ENCODE measurements at places on chromosomes 2 and 18.

- DNase-seq: peak; percentile 99
These were observed at the start of gene CCNT2 for GRCh38 chr2:134918526-134919340. TSS of gene CCNT2 (plus strand) at chr2:134918822. CDS start at chr2:134918855, 33 bp downstream.

- DNase-seq: no peak
These were observed 73.8 kb upstream of the CCDC85A start for GRCh38 chr2:56109994-56110393.

- no peak for DNase-seq
These were observed 7.1 kb downstream of the RTP5 start for GRCh38 chr2:241876528-241877196.

- no peak for DNase-seq
These were observed 49.8 kb downstream of the CAB39 start for GRCh38 chr2:230762317-230762896.

DNA sequence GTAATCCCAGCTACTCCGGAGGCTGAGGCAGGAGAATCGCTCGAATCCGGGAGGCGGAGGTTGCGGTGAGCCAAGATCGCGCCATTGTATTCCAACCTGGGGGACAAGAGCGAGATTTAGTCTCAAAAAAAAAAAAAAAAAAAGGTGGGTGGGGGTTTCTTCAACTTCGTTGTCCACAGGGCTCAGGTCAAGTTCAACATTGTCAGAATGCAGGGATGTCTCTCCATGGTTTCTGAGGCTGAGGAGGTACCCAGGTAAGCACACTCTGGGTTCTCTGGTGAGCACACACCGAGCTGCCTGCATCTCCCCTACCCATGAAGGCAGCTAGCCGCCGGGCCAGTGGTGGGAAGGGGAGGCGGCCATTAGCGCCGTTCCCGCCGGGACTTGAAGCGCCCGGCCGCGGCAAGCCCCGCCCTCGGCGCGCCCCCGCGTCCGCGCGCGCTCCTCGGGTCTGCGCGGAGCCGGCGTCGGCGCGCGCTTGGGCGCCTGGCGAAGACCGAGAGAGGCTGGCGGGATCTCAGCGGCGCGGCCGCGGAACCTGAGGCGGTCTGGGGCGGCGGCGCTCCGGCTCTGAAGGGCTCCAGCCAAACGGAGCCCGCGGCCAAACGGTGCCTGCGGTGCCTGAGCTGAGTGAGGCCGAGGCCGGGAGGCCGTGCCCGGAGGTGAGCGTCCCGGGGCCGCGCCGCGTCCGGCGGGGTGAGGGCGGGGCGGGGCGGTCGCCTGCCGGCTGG, at the start of gene UBXN2A:
UBXN2A (plus strand) TSS at position 477 of the 731 bp plus-strand sequence. CDS start 17,852 bp downstream, outside the sequence.
- DNase-seq: peak; percentile 68

DNA sequence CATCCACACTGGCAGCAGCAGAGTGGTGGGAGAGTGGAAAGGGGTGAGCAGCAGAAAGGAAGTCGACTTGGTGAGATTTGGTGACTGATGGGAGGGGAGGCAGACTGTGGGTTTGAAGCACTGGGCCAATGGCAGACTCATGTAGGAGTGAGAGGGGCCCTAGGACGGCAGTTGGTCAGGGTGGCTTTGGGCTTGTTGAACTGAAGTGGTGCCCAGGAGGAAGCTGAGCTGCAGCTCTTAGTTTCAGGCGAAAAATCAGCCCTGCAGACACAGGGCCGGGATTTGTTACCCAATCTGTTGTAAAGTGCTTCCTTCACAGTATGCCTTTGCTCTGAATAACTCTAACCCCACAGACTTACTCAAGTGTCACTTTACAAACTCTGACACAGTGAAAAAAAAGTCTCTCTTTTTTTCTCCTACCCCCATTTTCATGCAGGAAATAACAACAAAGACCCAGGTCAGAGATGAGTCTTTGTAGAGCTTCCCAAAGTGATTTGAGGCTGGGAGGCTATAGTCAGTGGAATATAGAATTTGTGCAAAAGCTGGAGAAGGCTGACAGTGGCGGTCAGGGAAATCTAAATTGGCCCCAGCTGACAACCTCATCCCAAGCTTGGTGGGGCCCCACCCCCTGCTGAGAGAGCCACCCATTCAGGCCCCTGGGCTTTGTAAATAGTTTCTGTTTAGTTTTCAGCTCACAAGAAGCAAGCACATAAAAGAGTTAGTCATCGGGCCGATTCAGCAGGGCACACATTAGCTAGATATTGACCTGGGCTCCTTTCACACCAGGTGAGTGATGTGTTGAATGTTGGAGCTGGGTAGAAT, 226.9 kb downstream of the VAPA start:
- no peak for DNase-seq

GRCh38 chr2:132656266-132656975, 13.6 kb downstream of the LYPD1 start:
- DNase-seq: no peak

DNA sequence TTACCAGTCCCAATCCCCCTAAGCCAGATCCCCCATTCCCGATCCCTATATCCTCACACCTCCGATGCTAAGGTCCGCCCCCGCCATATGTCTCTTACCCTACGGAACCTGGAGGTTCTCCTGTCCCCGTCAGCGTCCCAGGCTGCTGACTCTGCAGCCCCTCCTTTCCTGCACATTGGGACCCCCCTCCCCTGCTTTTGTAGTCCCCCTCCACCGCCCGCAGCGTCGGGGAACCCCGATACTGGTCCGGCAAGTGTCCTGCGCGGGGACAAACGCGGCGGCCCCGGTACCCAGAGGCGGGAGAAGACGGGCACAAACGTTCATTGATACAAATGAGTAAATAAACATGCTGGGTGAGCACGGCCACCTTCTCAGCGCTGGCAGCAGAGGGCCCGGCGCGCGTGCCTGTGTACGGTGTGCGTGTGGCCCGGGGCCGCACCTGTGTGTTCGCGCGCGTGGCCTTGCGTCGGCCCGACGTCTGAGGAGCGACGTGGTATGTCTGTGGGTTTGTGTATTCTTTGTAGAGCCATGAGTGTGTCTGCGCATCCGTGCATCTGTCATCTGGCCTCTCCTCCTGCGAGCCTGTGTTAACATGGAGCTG, 2.0 kb upstream of the CYP26B1 start:
- DNase-seq: no peak

DNA sequence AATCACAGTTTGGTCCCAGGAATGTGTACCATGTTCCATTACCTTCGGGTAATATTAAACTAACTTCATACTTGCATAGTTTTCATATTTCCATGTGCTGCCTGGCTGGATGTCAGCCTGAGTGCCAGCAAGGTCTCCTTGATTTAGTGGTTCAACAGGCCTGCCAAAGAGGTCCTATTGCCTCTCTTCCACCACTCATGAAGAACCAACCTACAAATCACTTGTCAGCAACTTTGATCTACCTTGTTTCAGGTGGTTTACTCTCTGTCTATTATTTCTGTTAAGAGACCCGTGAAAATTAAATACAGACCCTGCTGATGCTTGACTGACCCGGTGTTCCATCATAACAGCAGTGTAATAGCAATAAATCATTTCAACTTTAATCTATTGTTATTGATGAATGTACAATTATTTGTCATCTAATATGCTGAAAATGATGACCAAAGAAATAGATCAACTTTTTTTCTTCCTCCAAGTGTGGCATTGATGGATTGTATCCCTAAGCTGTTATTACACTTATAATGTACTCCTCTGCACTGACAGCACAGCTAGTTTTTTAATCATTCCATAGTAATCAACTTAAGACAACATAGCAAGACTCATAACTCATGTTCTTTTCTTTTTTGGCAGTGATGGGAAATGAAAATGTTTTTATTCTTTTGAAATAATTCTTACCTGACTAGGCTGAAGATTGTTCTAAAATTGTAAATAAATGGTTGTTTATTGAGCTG, 1220.2 kb upstream of the ACVR2A start:
- no peak for DNase-seq

DNA sequence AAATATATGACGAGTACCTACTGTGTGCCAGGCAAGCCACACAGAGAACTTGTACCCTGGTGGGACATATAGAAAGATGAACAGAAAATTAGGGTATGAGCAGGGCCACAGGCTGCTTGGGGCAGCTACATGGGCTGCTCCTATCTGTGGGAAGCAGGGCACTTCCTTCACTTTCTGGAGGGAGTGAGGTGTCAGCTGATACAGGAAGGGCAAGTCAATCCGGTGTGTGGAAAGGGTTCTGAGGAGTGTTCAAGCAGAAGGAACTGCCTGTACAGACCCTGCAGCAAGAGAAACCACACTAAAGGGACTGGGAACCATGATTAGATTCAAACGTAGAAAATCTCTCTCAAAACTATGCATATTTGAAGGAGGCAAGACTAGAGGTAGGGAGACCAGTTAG, 58.6 kb upstream of the BCL11A start:
- DNase-seq: no peak

- no peak for DNase-seq
These were observed 50.3 kb upstream of the B3GNT2 start for GRCh38 chr2:62145478-62146100.

GRCh38 chr18:61606759-61607158, 273.5 kb downstream of the CDH20 start:
- peak; percentile 7 for DNase-seq

DNA sequence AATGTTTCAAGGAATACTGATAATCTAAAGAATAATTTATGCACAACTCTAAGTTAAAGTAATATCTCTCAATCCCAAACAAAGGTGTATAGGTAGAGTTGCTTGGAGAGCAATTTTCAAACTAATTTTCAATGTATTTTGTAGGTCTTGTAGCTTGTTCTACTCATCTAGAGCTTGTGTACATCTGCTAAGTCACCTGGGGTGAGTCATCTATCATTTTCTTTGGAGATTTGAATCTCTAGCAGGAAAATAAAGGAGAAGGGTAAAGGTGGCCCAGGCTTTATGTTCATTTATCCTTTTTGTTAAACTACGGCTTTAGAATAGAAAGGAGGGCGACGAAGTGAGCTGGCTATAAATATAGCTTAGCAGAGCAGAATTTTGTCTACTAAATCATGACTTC, 76.8 kb upstream of the THUMPD2 start:
- DNase-seq: no peak

- DNase-seq: no peak
These were observed 213.3 kb upstream of the HNRNPA3 start for GRCh38 chr2:176999301-176999700.

GRCh38 chr2:86765310-86765695, 25.4 kb downstream of the CD8A start:
- DNase-seq: no peak

DNA sequence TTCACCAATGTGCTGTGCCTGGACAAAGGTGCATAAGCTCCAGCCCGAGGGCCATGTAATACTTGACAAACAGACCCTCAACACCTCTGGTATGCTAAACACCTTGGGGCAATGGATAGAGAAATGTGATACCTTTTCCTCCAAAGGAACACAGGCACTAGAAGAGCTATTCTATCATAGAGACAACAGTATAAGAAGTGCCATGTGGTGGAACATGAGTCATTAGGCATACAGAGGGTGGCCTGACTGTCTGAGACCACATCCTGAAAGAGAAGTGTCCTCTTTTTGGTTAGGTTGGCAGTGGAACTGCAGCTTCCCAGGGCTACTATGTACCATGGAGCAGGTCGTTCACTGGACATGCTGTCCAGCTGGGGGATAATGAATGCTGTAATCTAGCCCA, 153.9 kb downstream of the INSIG2 start:
- DNase-seq: no peak

- no peak for DNase-seq
These were observed 25.1 kb upstream of the IL1R1 start for GRCh38 chr2:102117472-102117858.

DNA sequence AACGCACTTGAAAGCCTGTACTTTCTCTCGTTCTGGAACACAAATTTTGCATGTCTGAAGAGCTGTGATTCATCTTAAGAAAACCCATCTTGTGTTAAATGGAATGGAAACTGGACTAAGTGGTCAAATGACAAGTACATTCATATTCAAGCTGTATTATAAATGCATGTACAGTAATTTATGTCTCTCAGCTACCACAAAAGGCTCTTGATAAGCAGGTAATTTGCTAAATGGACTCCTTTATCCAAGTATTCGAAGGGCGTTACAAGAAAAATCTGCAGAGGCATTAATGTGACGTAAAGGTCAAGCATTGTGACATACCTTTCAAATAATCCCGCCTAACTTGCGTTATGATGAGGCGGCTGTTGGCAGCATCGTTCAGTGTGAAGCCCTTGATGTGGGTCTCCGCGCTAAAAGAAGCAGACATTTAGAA, 66.6 kb downstream of the ABCG8 start:
- DNase-seq: no peak

GRCh38 chr18:10095356-10095755, 181.5 kb downstream of the VAPA start:
- no peak for DNase-seq

- DNase-seq: no peak
These were observed 150.6 kb downstream of the HRH4 start for GRCh38 chr18:24611075-24611474.

GRCh38 chr2:64763126-64763525, 109.4 kb upstream of the SERTAD2 start:
- no peak for DNase-seq

- DNase-seq: no peak
These were observed 193.9 kb downstream of the RTP5 start for GRCh38 chr2:242063436-242063835.

DNA sequence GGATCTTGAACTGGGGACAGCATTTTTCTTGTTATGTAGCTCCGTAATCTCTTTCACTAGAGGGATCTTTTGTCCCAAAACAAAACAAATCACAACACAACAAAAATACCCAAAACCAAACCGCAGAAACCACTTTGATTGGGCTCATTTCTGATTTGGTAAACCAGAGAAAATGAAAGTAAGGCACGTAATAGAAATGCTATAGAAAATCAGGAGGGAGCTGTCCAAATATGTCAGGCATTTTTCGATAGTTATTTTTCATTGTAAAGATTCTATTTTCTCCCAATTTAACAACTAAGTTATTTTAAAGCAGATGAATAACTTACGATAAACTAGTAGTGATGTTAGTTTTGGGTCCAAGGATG, 406.5 kb downstream of the XIRP2 start:
- DNase-seq: no peak

- DNase-seq: no peak
These were observed 23.0 kb downstream of the SCN1A start for GRCh38 chr2:166104773-166105172.

DNA sequence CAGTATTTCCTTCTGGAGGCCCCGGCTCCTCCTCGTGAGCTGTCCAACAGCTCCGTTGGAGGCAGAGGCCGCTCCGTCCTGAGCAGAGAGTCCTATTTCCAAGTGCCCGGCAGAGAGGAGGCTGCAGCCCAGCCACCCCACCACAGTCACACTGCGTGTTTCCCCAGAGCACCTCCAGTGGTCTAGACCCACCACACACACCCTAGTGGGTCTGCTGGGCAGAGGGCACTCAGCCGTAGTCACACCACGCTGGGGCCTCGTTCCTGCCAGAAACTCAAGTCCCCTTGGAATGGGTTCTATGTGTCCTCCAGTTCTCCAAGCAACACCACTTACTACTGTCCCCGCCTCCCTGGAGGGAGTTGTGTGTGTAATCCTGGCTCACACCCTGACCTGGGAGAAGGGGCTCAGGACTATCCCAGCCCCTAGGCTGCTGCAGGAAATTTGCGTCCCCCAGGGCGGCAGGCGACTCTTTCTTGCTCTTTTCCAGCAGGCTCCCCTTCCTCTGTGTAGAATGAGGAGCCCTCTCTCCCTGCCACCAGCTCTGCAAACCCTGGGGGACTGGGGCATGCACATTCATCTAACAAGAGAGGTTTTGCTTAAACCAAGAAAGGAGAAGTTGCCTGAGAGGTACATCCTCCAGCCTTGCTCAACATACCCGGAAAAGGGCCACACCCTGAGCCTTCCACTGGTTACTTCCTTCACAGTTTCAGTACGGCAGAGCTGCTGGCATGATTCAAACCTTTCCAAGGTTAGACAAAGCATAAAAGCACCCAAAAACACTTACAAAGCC, 114.1 kb downstream of the NDUFA10 start:
- no peak for DNase-seq
